ENCODE measurements at places on chromosomes 2 and 18. TPM values are rescaled to one million over a fixed set of nuclear protein-coding genes. Genes with fewer than 3 reads are reported as not detected.
A peak's percentile ranks its signal among the peaks of the same experiment; 100 is the strongest.

The UBE2E3 gene
- 39.7 TPM for total RNA-seq

The NYAP2 gene
- 1.1 TPM for total RNA-seq

DNA sequence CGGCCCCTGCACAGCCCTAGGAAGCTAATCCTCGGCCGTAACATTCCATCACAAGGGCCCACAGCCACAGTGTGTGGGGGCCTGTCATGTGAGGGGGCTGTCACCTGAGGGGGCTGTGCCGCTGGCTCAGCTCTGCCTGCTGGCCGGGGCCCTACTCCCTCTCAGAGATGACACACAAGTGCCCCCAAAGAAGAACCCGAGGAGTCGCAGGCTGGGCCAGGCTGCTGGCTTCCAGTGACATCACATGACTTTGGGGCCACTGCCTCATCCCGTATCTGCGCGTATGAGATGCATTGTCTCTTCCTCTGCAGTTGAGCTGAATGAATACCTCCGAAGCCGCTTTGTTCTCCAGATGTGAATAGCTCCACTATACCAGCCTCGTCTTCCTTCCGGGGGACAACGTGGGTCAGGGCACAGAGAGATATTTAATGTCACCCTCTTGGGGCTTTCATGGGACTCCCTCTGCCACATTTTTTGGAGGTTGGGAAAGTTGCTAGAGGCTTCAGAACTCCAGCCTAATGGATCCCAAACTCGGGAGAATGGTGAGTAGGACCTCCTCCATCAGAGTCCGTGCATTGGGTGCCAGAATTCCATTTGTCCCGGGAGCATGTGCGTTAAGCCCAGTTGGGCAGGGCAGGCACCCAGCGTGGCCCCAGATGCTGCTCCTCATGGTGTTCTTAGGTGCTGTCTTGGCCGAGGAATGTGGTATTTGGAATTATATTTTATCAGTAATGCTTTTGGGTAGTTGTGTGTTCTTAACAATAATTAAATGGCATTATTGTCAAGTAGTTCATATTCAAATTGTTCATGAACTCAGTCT is at the start of gene CNDP1:
Gene CNDP1, plus strand, starts transcription at position 351 of the 820 bp plus-strand sequence. Its CDS starts 168 bp downstream, at position 519.
- H3K4me1 ChIP-seq = no peaks in the 10 kb centered on the region
- no peaks in the 10 kb centered on the region for H3K36me3 ChIP-seq
- H3K27ac ChIP-seq = no peak within 1 kb of the TSS
- no peak within 1 kb of the TSS for H3K4me3 ChIP-seq
- DNase-seq = no peak

GRCh38 chr18:76274468-76275289 is 220.4 kb downstream of the ZNF516 start:
- no peaks in the 10 kb centered on the region for H3K4me1 ChIP-seq
- H3K27me3 ChIP-seq = no peaks in the 10 kb centered on the region
- no peak for DNase-seq
- H3K27ac ChIP-seq = no peak overlapping the region
- no peaks in the 10 kb centered on the region for H3K36me3 ChIP-seq
- no peak overlapping the region for H3K4me3 ChIP-seq

GRCh38 chr2:40173276-40173675 is 278.6 kb downstream of the SLC8A1 start:
- no peaks in the 10 kb centered on the region for H3K4me1 ChIP-seq
- no peaks in the 10 kb centered on the region for H3K36me3 ChIP-seq
- no peak for DNase-seq
- H3K27me3 ChIP-seq = no peaks in the 10 kb centered on the region
- H3K27ac ChIP-seq = no peak overlapping the region
- no peak overlapping the region for H3K4me3 ChIP-seq

DNA sequence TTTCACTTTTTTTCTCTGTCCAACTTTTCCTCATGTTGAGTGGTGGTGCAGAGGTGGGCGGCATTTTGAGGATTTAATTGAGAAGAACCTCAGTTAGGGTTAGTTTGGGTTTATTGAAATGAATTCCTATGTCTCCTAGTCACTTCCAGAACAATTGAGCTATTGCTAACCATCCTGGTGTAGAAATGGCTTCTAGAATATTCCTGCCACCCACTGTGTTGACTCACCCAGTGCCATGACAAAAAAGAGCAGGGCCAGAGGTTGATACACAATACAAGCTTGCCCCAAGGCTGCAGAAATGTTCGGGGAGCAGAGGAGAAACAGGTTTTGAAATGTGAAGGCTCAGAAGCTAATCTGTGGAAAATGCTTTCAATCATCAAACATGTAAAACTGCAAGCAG is 167.1 kb upstream of the TRIB2 start:
- peaks cover under 1% of the 10 kb centered on the region for H3K4me1 ChIP-seq
- H3K4me3 ChIP-seq = no peak overlapping the region
- H3K27me3 ChIP-seq = no peaks in the 10 kb centered on the region
- H3K27ac ChIP-seq = no peak overlapping the region

GRCh38 chr2:126902152-126902835 is 3.6 kb downstream of the TEX51 start:
- peak; percentile 15 for DNase-seq
- H3K27me3 ChIP-seq = no peaks in the 10 kb centered on the region
- no peaks in the 10 kb centered on the region for H3K4me1 ChIP-seq
- H3K27ac ChIP-seq = no peak overlapping the region

DNA sequence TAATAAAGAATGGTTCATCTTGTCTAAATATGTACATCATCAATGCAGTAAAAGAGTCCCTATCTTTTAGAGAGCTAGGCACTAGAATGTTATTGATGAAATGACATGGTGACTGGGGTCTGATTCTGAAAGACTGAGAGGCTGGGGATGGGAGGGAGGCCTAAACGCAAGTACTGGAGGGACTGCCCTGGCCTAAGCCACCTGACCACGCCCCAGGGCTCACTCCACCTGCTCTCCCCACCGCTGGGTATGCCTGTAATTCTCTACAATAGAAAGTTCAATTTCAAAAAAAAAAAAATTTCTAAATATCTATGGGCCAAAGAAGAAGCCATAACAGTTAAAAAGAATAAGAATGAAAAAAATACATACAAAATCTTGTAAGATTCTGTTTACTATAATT is 194.0 kb downstream of the HDAC4 start:
- H3K36me3 ChIP-seq = peaks cover 2% of the 10 kb centered on the region
- H3K4me1 ChIP-seq = peaks cover 2% of the 10 kb centered on the region
- DNase-seq = no peak
- H3K27me3 ChIP-seq = no peaks in the 10 kb centered on the region
- H3K27ac ChIP-seq = no peak overlapping the region

GRCh38 chr2:134975281-134976009 is 56.8 kb downstream of the CCNT2 start:
- no peak overlapping the region for H3K27ac ChIP-seq
- no peak overlapping the region for H3K4me3 ChIP-seq

DNA sequence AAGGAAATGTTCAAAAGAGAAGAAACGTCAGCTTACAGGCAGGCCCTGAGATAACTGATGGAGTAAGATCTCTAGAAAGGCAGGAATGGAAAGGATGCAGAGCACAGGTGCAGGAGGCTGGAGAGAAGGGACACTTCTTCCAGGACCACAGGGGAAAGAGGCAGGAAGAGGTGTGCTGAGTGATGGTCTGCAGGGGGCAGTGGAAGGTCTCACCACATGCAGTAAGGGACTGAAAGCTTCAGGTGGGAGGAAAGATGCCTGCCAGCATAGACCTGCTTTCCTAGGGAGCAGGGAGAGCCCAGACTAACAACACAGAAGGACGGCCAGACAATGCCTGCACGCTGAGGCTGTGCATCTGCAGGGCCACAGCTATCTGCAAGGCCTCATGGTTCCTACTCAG is 156.8 kb downstream of the L3MBTL4 start:
- H3K4me1 ChIP-seq = peaks cover 15% of the 10 kb centered on the region
- peaks cover 5% of the 10 kb centered on the region for H3K36me3 ChIP-seq
- no peaks in the 10 kb centered on the region for H3K27me3 ChIP-seq
- no peak for DNase-seq
- H3K4me3 ChIP-seq = no peak overlapping the region
- no peak overlapping the region for H3K27ac ChIP-seq

- no peak for DNase-seq
- H3K4me3 ChIP-seq = no peak overlapping the region
- H3K36me3 ChIP-seq = no peaks in the 10 kb centered on the region
- H3K27me3 ChIP-seq = no peaks in the 10 kb centered on the region
Observed at GRCh38 chr2:115413791-115414190, 971.4 kb downstream of the DPP10 start.
